ENCODE measurements at places on chromosomes 12 and 14.

DNA sequence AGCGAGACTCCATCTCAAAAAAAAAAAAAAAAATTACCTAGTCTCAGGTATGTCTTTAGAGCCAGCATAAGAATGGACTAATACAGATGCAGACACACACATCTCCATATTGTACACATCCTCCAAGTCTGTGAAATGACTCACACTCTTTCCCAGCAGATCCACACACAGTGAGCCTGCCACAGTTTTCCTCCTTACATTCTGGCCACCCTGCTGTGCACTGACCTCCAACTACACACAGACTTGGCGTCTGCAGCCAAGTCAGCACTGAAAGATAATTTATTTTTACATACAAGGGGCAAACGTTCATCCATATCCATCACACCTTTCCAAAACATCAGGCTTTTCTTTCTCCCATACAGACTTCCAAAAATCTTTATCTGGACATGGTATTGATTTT is 115.9 kb downstream of the SLC25A21 start:
- DNase-seq, result no peak

- no peak for DNase-seq
Observed at GRCh38 chr12:3574986-3575385, 84.0 kb downstream of the PRMT8 start.

GRCh38 chr12:13066459-13066858 is 22.3 kb downstream of the FAM234B start:
- DNase-seq, result no peak

DNA sequence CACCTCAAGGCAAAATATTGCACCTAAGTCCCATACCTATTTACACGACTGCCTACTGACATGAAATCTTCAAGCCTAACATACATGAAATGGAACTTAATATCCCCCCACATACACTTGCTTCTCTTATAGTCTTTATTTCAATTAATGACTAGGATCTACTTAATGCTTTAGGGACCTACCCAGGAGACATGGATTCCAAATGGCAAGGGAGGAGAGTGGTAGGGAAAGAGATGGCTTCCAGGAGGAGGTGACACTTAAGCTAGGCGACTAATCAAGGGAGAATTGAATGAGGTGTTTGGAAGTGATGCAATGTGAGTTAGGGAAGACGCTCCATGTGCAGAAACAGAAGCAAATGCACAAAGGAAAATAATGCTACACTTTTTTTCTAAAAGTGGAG is 9.7 kb upstream of the PPP1R12A start:
- no peak for DNase-seq

DNA sequence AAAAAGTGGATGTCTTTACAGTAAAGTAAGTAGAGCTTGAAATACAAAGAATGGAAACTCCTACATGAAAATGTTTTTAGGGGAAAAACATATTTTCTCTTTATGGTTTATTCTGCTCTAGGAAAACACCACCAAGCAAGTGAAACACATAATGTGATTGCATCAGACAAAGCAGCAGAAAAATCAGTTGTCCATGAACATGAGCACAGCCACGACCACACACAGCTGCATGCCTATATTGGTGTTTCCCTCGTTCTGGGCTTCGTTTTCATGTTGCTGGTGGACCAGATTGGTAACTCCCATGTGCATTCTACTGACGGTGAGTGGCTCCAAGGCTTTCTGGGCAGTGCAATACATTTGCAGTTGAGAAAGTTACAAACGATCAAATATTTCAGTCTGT is 42.6 kb upstream of the PLEKHD1 start:
- DNase-seq, result no peak

GRCh38 chr12:116547955-116548501 is 11.2 kb upstream of the MAP1LC3B2 start:
- DNase-seq, result no peak

DNA sequence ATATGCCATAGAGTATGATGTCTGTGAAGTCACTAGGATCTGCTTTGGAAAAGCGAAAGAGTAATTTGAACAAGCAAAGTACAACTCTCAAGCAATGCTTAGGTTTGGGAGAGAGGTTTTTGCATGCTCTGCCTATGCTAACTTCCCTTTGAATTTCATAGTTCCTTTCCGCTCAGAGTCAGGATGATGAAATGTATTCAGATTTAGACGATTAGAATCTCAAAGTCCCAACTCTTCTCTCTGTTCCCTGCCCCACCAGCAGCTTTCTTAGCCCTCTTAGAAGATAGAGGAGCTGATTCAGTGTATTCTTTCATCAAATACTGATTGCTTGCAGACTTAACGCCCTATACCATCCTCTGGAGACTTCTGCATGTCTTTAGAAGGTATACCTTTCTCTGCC is 11.5 kb downstream of the RAB5B start:
- no peak for DNase-seq

GRCh38 chr14:33237115-33237740 is 298.5 kb downstream of the NPAS3 start:
- no peak for DNase-seq

DNA sequence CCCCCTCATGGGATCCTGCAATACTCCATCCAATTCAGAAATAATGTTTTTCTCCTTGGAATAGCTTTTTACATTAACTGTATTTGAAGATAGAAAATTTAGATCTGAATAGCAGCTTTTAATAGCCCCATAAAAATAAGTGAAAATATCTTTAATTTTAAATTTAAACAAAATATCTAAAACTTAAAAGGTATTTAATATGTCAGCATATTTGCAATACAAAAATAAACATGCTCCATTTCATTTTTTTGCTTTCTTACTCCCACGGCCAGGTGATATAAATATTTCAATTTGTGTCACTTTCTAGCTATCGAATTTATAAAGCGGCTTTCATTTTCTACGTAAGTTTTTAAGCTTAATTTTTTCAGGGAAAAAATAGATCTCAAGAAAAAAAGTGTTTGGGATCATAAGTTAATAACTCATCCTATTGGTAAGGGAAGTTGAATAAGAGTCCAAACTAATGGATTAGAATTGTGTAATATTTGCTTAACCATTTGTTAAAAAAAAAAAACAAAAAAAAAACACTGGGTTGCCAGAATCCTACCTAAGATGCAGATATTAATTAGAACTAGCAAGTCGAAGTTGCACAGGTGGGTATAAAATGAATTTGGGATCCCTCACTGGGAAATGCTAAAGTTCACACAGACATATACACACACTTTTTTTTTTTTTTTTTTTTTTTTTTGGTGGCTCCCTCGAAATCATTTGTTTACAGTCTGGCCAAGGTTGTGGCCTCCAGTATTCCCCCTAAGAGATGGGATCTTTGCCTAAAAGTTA is 47.6 kb downstream of the PPP2R5C start:
- no peak for DNase-seq

DNA sequence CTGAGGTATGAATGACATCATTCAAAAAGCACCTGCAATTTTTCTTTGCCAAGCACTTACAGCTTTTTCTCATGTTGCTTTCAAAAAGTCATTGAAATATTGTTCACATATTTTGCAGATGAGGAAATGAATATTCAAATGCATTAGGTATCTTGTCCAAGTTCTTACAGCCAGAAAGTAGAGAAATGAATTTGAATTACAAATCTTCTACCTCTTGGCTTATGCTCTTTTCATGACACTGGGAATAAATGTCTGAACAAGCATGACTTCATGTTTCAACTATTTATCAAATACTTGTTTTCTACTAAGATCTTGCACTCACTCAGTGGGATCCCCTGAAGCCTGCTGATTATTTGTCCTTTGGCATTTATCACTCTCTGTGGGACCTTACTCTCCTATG is 267.2 kb upstream of the BTG1 start:
- no peak for DNase-seq

DNA sequence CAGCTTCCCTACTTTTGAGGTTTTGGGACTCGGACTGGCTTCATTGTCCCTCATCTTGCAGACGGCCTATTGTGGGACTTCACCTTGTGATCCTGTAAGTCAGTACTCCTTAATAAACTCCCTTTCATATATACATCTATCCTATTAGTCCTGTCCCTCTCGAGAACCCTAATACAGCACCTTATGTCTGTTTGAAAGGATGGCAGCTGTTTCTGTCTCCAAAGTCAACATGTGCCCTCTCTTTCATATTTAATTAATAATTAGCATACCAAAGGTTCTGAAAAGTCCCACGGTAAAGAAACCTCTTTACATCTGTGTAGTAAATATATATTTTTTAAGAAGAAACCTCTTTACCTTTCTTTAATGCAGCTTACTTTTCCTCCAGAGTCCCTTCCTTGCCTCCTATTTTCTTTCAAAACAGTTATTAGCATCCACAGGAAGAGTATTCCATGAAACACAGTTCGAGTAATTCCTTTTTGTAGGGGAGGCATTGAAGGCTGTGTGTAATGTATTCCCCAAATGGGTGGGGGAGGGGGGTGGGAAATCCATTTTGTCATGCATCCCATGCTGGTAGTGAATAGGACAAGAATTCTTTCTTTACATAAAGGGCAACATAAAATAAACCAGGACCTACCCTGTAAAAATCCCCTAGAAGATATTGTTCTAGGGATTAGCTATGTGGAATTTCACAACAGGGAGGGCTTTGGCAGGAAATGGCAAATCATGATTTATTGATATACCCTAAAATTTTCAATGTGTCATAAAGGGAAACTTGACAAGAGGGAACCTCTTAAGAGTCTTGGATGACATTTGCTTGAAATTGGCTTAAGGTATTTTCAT is 241.5 kb downstream of the SUDS3 start:
- DNase-seq, result no peak

DNA sequence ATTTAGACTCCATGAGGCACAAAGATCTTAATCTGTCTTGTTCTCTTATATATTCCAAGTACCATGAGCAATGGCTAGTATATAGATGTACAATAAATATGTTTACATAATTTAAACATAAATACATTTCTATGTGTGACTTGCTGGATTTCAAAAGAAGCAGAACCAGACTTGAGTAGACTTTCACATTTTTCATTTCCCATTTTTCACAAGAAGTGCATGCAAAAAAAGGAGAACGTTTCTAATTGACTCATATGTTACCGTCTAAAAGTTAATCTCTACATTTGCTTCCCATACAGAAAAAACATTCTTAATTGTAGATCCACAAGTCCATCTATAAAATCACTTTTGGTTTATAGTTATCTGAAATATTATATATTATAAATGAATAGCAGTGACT is 256.5 kb upstream of the USP15 start:
- no peak for DNase-seq

- no peak for DNase-seq
Observed at GRCh38 chr14:23405516-23406025, 2.5 kb downstream of the MYH6 start.

- DNase-seq, result no peak
Observed at GRCh38 chr12:89129167-89129870, 223.0 kb downstream of the DUSP6 start.

DNA sequence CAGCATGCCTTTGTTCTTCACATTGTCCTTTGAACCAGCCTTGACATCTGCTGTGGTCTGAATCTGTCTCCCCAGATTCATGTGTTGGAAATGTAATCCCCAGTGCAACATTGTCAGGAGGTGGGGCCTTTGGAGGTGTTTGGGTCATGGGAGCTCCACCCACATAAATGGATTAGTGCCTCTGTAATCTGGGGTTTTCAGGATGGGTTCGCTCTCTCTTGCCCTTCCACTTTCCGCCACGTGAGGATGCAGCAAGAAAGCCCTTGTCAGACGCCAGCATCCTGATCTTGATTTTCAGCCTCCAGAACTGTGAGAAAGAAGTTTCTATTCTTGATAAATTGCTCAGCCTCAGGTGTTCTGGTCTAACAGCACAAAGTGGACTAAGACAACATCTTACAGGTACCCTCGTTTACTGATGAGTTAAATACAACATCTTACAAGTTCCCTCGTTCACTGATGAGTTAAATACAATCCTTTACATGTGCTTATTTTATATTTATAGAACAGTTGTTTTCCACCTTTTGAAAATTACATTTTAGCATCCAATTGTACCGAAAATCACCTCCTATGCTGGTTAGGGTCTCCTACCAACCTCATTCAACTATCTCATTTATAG is 54.4 kb upstream of the RIMBP2 start:
- DNase-seq, result no peak

- DNase-seq, result no peak
Observed at GRCh38 chr12:12319451-12320183, 30.4 kb downstream of the MANSC1 start.

GRCh38 chr14:104524726-104525125 is 54.8 kb upstream of the C14orf180 start:
- DNase-seq, result no peak

- no peak for DNase-seq
Observed at GRCh38 chr12:31578632-31579031, 12.3 kb downstream of the DENND5B start.

- no peak for DNase-seq
Observed at GRCh38 chr14:85531587-85532373, 1.8 kb downstream of the FLRT2 start.

DNA sequence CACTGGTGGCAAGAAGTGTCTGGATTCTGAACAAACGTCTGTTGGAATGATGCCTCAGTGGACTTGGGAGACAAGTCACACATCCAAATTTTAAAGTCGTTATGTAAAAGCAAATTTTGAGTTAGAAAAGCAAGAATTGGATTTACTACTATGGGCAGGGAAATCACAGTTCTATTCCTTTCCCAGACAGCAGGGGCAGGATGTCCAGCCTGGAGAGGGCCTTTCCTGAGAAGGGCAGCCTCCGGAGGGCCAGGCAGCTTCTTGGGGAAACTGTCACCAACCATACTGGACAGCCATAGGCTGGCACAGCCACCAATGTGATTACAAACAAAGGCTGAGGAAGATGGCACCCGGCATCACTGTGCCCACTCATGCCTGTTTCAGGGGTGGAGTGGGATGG is 11.1 kb downstream of the SLC24A4 start:
- no peak for DNase-seq

DNA sequence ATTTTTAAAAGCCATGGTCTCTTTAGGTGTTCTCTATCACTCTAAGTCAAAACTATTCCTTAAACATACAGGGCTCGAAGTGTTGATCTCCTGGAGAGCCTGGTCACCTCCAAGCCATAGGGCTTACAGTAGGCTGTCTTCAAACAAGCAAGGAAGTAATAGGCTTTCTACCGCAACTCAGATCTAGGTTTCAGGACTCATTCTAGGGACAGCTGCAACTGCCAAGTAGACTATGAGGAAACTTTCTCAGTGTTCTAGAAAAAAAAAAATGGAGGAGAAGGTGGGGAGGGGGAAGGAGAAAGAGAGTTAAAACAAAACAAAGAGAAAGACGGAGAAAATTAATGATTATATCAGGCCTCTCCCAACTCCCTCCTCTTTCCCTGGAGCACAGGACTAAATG is 106.9 kb upstream of the ETV6 start:
- no peak for DNase-seq

DNA sequence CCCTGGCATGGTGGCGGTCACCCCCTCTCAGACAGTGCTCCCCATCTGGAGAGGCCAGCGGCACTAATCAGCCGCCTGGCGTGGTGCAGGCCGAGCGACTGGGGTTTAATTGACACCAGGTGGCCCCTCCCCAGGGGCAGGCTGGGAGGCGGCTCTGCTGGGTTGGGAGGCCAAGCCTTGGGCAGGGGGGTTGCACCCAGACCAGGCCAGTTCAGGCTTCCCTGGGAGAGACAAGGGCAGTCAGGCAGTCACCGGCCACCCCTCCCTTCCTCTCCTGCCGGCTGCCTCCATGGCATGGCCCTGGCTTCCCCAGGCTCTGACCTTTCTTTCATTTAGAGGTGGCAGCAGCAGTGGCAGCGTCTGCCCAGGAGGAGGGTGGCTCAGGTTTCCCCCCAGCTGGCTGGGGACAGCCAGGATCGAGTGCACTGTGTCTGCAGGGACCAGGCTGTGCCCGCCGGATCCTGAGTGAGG is 78.1 kb upstream of the NOS1 start:
- DNase-seq, result no peak

GRCh38 chr12:51593021-51593420 is 2.0 kb downstream of the SCN8A start:
- no peak for DNase-seq
